Calu3 (cell line): ENCODE measurements at places on chromosomes 7 and 10. TPM values are rescaled to one million over a fixed set of nuclear protein-coding genes. Genes with fewer than 3 reads are reported as not detected.

GRCh38 chr7:91251877-91252276 is 12.4 kb upstream of the FZD1 start:
- no peak for DNase-seq

SPDYE16 gene
- not detected in 2 replicates for total RNA-seq

DNA sequence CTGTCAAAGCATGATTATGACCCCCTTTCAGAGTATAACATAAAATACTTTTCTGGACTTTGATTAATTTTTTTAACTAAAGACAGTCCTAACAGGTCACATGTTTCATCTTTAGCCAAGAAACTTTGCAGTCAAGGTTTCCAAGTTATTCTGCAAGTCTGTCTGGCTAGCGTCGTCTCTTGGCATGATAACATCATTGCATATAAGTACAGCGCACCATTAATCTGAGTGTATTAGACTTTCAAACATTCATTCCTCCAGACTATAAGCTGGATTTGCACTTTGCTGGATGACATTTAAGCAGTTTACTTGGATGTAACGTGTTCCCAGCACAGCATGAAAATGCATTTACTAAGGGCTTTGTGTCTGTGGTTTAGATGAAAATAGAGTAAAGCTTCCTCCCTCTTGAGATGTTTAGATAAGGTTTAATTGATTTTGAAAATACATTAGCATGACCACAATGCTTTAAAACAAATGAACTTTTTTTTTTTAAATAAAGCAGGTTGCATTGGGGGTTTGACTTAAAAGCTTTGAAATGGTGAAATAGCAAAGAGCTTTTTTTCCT is 349.0 kb upstream of the MTPN start:
- DNase-seq, result no peak

DNA sequence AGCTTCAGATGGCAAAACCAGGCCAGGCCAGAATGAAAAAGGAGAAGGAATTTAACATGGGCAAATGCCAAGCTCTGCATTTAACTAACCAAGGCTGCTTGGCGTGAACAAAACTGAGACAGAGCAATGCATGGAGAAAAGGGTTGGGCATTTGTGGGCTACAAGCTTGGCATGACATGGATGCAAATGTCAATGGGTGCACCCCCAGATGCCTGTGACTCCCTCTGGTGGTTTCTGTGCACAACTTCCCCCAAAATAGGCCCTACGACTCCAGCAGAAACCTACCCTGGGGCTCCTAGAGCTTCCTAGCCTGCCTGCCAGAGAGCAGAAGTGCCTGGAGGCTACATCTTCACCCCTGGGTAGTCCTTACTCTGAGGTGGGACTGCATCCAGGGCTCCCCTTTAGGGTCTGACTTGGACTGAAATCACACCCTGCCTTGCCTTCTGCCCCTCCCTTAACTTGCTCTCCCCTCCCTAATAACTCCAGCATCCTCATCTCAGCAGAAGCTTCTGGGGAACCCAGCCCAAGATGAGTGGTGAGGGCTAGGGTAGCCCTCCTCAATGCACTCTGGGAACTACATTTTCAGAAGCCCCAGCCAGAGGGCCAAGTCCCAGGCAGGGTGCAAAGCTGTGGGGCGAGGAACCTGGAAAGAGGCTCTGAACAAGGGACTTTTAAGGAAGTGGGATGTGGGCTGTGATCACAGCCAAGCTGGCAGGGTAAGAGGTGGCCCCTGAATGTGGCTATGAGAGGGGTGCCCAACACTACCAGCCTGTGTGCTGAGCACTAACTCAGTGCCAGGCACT is 11.3 kb downstream of the GPRIN2 start:
- DNase-seq, result peak; percentile 70

GRCh38 chr7:147483634-147484292 is 1106.8 kb upstream of the C7orf33 start:
- no peak for DNase-seq

DNA sequence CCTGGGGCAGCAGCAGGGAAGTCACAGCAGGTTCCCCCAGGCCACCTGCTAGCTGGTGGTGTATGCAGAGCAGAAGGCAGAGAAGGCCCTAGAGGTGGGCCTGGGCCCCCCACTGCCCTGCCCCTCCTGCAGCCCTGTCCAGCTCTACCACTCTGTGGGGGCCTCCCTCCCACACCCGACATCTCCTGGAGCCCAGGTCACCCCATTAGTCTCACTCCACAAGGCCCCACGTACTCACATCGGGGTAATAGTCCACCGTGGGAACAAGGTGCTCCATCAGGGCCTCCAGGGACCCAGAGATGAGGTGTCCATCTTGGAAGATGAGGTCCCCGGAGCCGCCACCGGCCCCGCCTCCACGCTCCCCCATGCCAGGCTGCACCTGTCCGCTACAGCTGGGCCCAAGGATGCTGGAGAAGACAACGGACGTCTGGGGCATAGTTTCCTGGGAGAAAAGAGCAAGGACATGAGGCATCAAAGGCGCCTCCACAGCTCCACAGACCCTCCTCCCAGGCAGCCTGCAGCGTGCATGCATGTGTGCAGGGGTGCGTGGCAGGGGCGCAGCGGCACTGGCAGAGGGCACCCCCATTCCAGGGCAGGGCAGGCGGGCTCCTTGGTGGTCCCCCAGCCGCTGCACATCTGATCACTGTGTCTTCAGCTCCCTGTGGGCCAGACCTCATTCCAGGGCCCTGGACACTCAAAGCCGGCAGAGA is 61.0 kb downstream of the RASGEF1A start:
- no peak for DNase-seq

DNA sequence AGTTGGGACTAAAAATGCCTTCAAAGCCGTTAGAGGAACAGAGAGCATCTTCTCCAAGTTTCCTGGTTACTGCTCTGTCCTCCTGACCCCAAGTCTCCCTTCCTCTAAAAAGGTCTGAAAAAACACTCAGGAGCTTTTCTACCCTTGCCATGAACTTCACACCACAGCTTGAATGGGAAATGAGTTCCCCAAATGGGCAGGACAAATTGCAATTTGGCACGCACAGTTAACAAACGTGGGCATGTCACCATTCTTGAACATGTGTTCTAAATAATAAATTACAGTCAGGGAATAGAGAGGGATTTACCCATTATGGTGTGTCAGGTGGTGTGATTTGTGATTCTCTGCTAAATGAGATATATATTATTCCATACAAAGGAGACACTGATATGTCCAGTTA is 91.2 kb upstream of the WNT16 start:
- no peak for DNase-seq

DNA sequence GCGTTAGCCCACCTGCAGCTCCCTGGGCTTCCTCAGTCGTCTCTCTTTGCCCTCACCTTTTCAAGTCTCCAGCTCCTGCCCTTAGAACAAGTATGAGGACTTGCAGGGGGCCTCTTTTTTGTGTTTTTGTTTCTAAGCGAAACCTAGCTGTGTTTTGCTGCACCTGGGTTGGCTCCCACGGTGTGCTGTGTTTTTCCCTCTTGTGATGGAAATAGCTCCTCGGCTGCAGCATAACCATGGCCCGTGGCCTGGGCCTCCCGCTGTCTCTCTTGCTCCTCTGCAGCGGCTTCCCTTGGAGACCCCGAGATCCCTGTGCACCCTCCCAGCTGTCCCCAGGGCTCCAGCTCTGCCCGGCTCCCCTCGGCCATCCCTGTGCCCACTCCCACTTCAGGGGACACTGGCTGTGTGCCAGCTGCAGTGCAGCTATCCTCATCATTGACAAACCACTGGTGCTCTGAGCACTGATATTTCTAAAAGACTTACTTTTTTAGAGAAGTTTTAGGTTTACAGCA is 75.6 kb upstream of the TCERG1L start:
- no peak for DNase-seq

DNA sequence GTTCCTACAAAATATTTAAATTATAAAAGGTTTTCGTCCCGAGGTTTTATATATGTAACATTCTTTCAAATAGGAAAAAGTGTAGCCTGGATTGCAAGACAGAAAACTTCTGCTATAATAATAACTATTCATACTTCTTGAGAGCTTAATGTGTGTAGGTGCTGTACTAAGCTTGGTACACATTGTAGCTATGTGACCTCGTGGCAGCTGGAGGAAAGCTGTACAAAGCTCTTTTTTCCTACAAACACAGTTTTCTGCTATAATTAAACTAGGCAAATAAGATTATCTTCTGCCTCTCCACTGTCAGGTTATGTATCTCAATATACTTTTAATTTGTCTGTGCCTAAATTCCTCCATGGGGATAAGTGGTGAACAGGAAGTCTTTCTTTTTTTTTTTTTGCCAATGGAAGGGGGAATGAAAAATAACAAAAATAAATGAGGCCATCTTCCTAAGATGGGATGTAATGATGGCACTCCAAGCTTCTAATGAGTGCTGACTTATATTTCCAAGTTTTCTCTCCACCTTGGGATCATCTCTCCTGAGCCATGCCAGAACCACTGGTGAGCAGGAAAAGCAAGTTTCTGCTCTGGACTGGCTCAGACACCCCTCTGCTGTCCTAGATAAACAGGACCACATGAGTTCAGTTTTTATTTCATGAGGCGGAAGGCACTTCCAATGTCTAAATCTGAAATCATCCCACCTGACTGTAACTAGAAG is 9.9 kb downstream of the SGMS1 start:
- no peak for DNase-seq

CARD11 gene
- 79.2 and 87.2 TPM in 2 replicates for total RNA-seq

- DNase-seq, result no peak
These were observed 225.9 kb downstream of the ANK3 start for GRCh38 chr10:60163786-60164185.

DNA sequence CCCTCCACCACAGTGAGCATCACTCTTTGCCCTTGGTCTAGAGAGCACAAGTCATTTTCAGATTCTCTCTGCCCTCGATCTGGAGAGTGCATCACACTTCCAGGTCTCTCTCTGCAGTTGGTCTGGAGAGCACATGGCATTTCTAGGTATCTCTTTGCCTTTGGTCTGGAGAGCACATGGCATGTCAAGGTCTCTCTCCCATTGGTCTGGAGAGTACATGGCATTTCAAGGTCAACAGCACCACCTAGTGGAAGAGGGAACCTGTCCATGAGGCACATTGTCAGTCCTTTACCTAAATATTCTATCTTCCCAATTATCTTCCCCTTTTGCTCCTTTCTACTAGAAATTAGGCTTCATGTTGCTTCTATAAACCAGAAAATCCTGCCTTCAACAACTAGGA is 1139.4 kb downstream of the XPNPEP1 start:
- DNase-seq, result peak; percentile 2

DNA sequence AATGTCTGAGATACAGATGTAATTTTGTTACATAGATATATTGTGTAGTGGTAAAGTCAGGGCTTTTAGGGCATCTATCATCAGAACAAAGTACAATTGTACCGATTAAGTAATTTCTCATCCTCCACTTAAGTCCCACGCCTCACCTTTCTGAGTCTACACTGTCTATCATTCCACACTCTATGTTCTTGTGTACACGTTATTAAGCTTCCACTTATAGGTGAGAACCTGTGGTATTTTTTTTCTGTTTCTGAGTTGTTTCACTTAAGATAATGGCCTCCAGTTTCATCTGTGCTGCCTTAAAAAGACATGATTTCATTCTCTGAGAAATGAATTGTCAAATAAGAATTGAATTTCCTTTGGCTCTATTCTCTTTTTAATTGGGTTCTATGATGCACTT is 15.5 kb upstream of the OSBPL3 start:
- DNase-seq, result no peak

DNA sequence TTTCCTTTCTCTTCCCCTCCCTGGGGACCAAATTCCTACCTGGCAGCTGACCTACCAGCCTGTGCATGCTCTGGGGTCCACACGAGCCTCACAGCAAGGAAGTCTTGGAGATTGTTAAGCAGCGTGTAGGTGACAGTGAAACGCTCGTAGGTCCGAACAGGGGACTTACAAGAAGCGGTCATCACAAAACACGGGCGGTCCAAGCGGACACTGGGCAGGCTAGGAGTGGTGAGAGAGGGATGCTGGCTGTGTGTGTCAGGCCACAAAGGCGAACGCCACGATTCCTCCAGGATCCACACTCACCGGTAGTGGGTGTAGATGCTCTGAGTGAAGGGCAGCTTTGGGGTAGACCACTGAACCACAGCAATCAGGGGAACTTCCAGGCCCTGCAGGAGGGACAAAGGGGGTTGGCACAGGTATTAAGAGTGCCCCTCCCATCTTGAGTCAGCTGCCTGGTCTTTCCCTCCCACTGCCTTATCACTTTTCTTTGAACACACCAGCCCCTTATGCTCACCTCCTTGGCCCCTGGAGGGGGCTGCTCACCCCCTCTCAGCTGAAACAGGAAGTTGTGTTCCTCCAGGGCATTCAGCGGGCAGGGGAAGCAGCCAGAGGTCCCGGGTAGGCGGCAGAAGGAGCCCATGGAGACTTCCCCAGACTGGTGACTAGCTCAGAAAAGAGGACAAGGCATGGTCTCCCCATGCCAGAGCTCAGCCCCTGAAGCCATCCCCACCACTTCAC is 2.0 kb downstream of the TRAPPC14 start:
- no peak for DNase-seq

TSPAN33 gene
- total RNA-seq, result 12.4 and 13.4 TPM in 2 replicates

PIK3CG gene
- not detected in 2 replicates for total RNA-seq

- no peak for DNase-seq
These were observed 15.2 kb downstream of the IL2RA start for GRCh38 chr10:6046773-6047611.

DNA sequence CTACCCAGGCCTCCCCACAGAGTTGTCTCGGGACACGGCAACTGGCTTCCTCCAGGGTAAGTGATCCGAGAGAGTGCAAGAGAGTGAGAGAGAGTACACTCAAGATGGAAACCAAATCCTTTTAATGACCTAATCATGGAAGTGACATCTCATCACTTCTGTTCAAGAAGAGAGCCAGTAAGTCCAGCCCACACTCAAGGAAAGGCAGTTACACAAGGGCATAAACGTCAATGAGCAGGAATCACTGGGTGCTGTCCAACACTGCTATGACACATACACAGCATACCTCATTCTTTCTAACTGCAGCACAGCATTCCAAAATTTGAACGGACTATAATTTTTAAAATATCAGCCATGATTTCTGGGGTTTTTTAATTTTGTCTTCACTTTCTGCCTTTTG is 29.3 kb upstream of the OSBPL3 start:
- no peak for DNase-seq

SLC29A3 gene
- total RNA-seq, result 5.9 and 7.7 TPM in 2 replicates

GRID2IP gene
- total RNA-seq, result 1.2 and 1.4 TPM in 2 replicates

GRCh38 chr10:48458662-48459048 is 146.2 kb downstream of the ARHGAP22 start:
- DNase-seq, result no peak

H2BK1 gene
- not detected in 2 replicates for total RNA-seq
